ENCODE measurements at places on chromosomes 1 and 21.

DNA sequence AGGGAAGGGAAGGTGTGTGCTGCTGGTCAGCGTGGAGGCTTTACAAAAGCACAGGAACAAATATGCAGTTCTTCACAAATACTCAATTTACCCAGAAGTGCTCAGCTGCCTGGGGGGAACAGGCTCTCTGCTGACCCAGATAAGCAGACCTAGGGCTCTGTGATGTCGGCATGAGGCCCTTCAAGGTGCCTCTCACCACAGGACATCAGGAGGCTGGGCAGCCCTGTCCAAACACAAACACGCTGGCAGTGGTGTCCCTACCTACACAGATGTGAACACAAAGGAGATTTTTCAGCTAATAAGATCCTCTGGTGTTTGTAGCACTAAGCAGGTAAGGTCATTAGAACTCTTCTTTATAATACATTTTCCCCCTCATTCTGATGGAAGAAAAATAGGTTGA lies 243.0 kb upstream of the PROX1 start:
- DNase-seq = no peak

- no peak for DNase-seq
Observed at GRCh38 chr1:2136386-2137235, 58.0 kb downstream of the FAAP20 start.

GRCh38 chr1:68624233-68624632 lies 127.4 kb upstream of the DEPDC1 start:
- no peak for DNase-seq

DNA sequence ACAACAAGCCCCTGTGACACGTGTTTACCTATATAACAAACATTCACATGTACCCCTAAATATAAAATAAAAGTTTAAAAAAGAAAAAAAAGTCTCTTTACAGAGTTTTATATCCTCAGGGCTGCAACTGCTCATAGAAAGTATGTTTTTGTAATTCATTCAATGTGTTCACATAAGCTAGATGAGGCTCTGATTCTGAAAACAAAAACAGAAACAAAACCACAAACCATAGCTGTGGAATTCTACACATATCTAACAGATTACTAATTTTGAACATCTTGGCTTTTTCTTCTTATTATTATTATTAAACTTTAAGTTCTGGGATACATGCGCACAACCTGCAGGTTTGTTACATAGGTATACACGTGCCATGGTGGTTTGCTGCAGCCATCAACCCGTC lies 579.6 kb upstream of the ZRANB2 start:
- DNase-seq = no peak

- no peak for DNase-seq
Observed at GRCh38 chr21:28111151-28111619, 881.5 kb downstream of the LTN1 start.

- DNase-seq = no peak
Observed at GRCh38 chr1:168379104-168379860, 98.6 kb downstream of the TBX19 start.

DNA sequence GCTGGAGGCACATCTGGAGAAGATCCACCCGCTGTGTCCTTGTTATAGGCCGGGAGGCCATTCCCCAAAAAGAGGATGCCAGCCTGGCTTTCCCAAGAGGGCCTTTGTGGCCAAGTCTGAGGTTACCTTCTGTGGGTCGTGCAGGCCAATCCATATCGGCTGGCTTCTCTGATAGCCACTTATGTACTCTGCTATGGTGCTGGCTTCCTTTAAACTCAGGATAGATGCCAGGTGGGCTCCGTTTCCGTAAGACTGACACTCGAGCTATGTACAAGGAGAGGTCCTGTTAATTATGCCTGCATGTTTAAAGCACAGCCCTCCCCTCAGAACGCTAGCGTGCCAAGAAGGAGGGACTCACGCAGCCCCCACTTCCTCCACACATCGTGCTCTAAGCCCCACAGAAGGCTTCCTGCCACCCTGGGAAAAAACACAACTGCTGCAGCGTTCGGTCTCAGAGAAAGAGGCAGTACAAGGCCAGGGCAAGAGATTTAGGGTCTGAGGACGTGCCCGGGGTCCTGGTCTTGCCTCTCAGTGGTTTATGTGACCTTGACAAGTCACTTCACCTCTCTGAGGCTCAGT lies 11.6 kb downstream of the REG4 start:
- DNase-seq = no peak

- DNase-seq = no peak
Observed at GRCh38 chr1:175176246-175176645, 16.3 kb downstream of the KIAA0040 start.

DNA sequence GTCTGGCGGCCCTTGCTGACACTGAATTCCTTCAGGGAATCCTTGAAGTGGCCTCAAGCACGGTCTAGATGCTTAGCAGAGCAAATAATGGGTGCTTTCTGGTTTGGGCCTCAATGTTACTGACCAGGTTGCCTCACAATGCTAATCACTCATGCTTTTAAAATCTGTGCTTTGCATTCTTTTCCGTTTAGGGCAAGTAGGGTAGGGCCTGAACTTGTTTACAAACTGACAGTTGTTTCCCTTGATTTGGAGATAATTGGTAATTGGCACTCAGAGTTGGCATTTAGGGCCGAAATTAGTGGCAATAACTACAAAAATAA lies 1.4 kb downstream of the VPS13D start:
- no peak for DNase-seq

DNA sequence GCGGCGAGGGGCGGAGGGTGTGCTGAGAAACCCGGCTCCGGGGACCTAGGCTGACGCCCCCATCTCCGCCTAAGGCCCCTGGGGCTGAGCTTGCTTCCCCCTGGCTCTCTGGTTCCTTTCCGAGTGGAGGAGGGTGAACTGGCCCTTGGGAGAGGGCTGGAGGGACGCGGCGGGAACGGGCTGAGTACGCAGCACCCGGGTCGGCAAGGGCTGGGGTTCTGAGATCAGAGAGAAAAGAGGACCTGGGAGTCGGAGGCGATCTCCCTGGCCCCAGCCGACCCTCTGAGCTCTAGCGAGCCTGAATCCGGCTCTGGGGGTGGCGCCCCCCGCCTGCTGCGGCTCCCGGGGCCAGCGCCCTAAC lies 270.8 kb downstream of the FOXD2 start:
- DNase-seq = no peak

DNA sequence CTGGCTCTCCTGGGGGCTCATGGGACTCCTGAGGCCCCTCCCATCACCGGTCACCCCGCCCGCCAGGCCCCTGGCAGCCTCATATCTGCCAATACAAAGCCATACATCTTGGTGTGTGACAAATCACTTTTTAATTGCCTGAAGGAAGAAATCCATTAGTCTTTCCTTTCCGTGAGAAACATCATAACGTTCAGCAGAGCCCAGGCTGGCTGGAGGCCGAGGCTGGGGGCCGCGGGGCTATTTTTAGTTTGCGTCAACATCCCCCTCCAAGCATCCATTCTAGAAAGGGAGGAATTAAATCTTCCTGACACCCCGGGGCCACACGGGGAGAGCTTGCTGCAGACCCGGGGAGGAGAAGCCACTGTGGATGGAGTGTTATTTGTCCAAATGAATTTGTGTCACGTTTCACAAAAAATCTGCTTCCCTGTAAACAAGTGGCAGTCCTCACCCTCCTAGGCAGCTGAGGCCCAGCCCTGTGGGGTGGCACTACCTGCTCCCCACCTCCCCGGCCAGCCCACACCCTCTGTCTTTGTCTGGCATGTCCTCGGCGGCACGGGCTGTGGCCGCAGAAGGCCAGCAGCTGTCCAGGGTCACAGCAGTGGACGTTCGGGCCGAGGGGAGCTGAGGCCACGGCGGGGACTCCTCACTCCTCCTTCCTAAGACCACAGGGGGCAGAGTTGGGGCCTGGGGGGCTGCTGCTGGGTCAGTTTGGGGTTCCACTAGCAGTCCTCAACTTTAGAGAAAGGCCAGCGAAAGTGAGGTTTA lies 236.9 kb upstream of the VAMP3 start:
- no peak for DNase-seq

- no peak for DNase-seq
Observed at GRCh38 chr1:232029315-232029714, 402.7 kb downstream of the DISC1 start.

GRCh38 chr1:53126495-53126894 lies 15.9 kb downstream of the SLC1A7 start:
- DNase-seq = peak; percentile 5

GRCh38 chr21:33281096-33281652 lies 15.0 kb downstream of the IL10RB start:
- DNase-seq = no peak

DNA sequence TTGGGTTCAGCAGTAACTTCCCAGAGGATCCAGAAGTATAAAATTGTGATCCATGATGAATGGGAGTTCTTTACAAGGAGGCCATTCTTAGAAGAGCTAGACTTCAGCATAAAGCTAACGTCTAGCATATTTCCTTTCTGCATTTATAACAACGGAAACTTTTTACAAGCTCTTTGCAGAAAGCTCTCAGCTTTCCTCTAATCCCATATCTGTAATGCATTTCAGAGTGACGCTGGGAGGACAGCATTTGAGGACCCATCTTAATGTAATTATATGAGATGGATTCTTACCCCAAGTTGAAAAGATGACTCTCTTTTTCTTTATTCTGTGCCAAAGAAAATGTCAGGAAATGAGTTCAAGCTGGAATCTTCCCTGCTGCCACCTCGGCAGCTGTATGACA lies 132.0 kb upstream of the CACHD1 start:
- no peak for DNase-seq

- DNase-seq = no peak
Observed at GRCh38 chr1:28526886-28527285, 21.0 kb downstream of the RCC1 start.

DNA sequence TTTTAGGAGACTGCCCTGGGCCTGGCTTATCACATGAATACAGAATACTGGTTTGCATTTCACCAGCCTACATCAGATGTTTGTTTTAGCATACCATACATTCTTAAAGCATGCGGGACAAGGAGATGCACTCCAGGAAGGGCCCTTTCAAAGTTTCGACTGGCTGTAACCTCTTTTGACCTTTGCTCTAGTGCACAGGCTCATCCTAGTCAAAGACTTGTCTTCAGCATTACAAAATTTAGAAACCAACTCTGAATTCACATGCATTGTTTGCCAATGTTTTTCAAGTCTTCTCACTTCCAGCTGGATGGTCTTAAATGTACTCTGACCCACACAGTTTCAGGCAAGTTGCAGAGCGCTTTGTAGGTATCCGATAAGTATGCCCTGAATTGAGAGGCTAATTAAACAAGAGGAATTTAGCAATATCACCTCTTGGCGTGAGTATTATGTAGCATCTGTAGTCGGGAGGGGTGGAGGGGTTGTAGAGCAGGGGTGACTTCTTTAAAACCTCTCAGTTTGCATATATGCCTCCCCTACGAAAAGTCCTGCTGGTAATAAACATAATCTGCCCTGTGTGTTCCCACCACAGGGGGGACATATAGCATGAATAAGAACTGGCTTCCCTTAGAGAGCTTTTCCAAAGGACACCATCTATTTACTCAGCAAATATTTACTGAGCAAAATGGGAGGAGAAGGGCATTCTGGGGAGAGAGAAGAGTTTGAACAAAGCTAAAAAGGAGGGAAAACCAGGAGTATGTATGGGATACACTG lies 24.4 kb upstream of the AHCYL1 start:
- no peak for DNase-seq

DNA sequence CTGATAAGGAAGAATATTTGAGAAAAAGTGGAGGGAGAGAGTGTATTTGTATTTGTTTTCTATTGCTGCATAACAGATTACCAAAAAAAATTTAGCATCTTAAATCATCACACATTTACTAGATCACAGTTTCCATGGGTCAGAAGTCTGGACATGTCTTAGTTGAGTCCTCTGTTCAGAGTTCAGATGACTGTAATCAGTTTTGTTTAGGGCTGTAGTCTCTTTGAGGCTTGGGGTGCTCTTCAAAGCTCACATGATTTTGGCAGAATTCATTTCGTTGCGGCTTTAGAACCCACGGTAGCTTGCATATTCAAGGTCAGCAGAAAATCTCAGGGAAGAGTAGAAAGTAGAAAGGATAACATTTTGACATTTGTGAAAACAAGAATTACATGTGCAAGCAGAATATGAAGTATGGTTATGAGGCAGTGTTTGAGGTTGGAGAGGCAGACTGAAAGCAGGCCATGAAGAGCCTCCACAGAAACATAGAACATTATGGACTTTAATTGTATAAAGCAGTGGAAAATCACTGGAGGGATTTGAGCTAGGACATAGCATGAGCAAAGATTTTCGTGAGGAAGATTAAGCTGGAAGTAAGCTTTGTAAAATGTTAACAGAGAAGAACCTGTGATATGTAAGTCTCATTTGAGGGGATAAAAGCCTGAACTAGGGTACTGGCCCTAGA lies 110.6 kb upstream of the GPR52 start:
- no peak for DNase-seq

GRCh38 chr1:116537040-116537831 lies 33.6 kb downstream of the CD58 start:
- DNase-seq = peak; percentile 76

DNA sequence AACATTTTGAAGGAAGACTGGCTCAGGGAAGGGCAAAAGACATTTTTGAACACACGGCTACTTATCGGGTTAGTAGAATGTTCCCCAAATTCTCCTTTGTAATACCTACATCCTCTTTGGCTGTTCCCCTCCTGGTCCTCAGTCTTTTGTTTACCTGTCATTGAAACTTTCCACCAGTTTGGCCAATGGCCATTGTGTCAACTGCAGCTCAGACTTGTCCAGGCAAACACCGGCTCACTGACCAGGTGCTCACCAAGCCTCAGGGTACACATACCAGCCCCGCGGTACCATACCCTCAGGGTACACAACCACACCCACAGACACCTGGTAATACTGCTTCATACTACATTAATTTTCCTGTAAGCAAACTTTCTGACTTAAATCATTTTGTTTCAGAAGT lies 84.8 kb upstream of the ZNF648 start:
- DNase-seq = no peak

DNA sequence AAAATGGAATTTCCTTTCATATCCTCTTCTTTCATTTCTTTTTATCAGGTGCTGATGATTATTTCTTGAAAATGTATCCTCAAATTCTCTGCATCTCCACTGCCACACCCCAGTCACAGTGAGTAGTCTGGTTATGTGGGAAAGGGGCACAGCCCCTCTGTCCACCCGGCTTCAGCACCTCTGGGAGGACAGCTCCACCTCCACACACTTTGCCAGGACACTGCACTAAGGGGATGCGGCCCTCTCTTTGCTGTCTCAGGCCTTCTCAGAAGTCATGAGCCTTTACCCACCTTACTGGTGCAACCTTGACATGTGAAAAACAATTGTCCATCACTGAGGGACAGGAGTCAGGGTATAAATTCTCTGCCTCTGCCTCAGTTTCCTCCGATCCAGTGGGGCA lies 433.1 kb downstream of the PCP4 start:
- no peak for DNase-seq

DNA sequence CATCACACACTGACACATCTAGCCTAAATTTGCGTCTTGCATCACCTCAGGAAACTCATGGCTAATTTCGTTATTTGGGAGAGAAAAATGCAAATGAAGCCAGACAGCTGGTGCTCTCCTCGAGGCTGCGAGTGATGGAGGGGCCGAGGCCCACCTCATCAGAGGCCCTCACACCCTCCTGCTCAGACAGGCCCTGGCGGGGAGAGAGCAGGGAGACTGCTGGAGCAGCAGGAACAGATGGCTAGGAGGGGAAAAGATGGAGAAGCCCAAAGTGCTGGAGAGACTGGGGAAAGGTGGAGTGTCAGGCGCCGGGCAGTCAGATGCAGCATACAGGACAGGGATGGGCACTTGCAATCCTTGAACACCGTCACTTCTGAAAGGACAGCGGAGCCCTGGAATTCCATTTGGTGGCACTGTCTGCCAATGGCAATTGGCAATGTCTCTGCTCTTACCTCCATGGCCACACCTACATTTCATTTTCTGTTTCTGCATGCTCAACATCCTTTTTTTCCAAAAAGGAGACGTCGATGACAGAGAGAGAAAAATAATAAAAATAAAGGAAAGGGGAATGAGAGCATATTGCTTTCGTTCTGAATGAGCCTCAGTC lies 286.2 kb downstream of the SPATA17 start:
- no peak for DNase-seq
